ENCODE measurements at places on chromosomes 3 and 15.

DNA sequence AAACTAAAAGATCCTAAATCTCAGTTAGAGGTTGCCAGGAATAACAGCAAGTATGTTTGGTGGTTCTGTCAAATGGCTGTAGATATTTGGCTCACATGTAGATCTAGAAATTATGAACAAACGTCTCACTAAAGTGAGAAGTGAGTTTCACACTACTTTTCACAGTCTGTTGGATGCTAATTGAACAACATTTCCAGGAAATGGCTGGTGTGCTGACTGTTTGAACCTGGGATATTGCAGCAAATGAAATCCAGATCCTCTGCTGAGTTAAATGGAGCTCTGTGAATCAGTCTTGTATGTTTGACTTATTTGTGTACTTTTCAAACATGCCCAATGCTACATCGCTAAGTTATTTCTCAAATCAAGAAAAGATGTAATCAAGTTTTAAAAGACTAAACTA, 21.3 kb upstream of the RSL24D1 start:
- no peak for DNase-seq

DNA sequence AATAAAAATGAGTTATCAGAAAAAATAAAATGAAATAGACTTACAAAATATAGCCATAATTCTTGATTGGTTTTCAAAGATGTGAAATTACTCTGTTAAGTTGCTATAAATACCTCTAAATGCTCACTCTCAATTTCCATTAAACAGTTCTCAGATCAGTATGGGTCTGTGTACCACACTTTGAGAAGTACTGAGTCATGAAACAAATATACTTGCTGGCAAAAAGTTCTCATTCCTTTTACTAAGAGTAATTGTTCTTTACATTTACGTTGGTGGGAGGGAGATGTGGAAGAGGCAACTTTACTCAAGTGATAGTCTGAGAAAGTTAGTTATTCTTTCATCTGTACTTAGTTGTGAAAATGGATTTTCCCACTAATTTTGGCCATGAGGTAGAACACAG, 96.3 kb downstream of the ZNF385D start:
- no peak for DNase-seq

- DNase-seq, result no peak
Measured at GRCh38 chr3:98552232-98553020, 20.6 kb downstream of the GPR15 start.

- no peak for DNase-seq
Measured at GRCh38 chr3:49024449-49024848, 2.5 kb downstream of the NDUFAF3 start.

GRCh38 chr15:42107473-42107872, 13.1 kb upstream of the PLA2G4D start:
- DNase-seq, result no peak

All from SJSA1 (cell line).